ENCODE measurements at places on chromosomes 4 and X. TPM values are rescaled to one million over a fixed set of nuclear protein-coding genes. Genes with fewer than 3 reads are reported as not detected.

ZAR1 gene
- not detected for total RNA-seq

MAGED4 gene
- total RNA-seq = 1.4 TPM

MAPK10 gene
- total RNA-seq = 4.3 TPM

ADH6 gene
- total RNA-seq = not detected

PDGFRA gene
- total RNA-seq = 11.6 TPM

PPA2 gene
- 90.8 TPM for total RNA-seq

MND1 gene
- total RNA-seq = 4.4 TPM

CLDN34 gene
- total RNA-seq = 0.20 TPM

CT55 gene
- total RNA-seq = not detected
